ENCODE measurements at places on chromosomes 12 and 14.
A peak's percentile ranks its signal among the peaks of the same experiment; 100 is the strongest.

- DNase-seq: no peak
Observed at GRCh38 chr12:100481021-100481420, 7.4 kb downstream of the NR1H4 start.

DNA sequence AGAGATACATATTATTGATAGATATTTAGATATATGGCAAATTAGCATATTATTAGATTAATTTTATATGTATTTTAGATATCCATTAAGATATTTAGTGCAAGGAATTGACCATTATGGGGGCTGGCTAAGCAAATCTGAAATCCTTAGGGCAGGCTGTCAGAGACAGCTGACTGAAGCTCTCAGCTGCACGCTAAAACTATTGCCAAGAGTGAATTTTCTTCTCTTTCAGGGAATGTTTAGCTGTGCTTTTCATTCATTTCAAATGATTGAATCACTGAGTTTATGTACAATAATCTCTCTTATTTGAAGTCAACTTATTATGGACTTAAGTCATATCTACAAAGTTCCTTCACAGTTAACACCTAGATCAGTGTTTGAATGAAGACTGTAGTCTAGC lies 566.5 kb downstream of the LRFN5 start:
- DNase-seq: no peak

- DNase-seq: no peak
Observed at GRCh38 chr12:67202678-67203012, 66.5 kb upstream of the CAND1 start.

DNA sequence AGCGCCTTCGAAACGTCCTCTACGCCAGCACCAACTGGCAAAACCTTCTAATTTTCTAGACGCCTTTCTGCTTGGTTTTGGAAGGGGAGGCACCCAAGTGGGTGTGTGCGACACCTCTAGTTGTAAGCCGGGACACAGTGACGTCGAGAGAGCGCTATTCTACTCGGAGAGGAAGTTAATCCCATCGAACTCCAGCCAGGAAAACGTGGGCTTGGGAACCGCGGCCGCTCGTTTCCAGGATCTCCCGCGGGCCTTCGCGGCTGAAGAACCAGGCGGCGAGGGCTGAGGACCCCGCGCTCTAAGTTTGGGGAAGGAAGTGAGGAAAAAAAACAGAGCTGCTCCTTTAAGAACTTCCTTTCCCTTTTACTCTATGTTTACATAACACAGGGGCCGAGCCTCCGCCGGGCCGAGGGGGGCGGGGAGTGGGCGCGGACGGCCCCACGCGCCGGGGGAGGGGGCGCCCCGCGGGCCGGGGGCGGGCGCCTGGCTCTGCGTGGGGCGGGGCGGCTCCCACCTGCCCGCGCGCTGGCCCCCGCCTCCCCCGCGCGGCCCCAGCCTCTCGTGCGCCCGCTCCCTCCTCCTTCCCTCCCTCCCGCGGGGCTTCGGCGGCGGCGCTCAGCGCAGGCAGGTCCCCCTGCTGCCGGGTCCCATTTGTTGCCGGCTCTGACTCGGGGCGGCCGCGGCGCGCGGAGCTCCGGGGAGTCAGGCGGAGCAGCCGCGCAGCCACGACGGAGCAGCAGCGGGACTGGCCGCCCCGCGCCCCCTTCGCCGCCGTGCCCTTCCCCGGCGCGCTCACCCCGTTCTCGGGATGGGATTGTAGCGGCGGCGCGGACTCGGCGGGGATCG lies at the start of gene PELI2:
Gene PELI2, plus strand, starts transcription at position 647 of the 846 bp plus-strand sequence. CDS start 250 bp downstream, outside the sequence.
- peak; percentile 70 for DNase-seq

DNA sequence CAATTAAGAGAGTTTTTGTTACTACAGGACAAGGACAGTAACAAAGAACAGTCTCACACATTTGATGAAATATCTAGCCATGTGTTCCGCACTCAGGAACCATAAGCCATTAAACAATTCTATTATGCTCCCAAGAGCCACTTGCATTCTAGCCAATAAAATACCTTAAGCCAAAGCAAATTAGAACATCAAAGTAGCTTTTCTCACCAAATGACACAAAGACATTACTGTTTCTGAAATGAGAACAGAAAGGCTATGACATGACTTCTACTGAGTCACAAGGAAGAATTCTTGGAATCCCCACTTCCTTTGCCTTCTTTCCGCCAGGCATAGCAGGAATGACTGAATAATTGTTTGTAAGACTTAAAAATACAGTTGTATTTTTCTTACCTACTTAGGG lies 445.8 kb downstream of the ATP23 start:
- DNase-seq: no peak

DNA sequence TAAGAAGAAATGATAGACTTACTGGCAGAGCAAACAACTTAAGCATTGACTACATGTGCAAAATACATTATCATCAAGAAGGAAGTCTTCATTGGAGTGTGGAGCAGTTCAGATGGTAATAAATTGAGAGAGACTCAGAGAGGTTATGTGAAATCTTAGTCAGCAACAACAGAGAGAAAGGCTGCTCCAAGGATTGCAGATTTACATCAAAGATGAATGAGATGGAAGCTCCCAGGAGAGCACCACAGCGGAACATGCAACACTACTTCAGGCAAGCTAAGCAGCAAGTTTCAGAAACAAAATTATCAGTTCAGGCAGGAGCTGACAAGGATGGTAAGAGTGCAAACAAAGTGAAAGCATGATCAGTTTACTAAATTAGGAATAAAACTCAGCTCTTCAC lies 882.3 kb downstream of the LRFN5 start:
- DNase-seq: no peak

Measured in stimulated activated CD4-positive, alpha-beta T cell treated with anti-CD3 and anti-CD28 coated beads, TNF-alpha, amount 100 ng/mL, for 4 hours (primary cell).